ENCODE measurements at places on chromosomes 6 and 20.

DNA sequence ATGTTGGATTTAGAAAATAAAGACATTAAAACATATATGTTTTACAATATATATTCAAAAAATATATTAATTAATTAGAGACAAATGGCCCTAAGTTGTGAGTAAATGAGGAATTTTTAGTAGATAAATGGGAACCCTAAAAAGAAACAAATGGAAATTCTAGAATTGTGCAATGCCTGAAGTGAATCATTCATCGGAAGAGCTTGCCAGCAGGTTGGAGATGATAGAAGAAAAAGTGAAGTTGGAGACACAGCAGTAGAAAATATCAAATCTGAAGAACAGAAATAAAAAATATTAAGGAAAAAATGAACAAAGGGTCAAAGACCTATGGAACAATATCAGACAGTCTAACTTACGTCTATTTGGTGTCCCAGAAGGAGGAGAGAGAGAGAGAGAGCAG lies 109.4 kb upstream of the NEDD9 start:
- no peak for DNase-seq

- no peak for DNase-seq
These were observed 84.8 kb downstream of the BMP7 start for GRCh38 chr20:57181639-57182038.

- DNase-seq = no peak
These were observed 31.2 kb upstream of the RALGAPA2 start for GRCh38 chr20:20743511-20744169.

DNA sequence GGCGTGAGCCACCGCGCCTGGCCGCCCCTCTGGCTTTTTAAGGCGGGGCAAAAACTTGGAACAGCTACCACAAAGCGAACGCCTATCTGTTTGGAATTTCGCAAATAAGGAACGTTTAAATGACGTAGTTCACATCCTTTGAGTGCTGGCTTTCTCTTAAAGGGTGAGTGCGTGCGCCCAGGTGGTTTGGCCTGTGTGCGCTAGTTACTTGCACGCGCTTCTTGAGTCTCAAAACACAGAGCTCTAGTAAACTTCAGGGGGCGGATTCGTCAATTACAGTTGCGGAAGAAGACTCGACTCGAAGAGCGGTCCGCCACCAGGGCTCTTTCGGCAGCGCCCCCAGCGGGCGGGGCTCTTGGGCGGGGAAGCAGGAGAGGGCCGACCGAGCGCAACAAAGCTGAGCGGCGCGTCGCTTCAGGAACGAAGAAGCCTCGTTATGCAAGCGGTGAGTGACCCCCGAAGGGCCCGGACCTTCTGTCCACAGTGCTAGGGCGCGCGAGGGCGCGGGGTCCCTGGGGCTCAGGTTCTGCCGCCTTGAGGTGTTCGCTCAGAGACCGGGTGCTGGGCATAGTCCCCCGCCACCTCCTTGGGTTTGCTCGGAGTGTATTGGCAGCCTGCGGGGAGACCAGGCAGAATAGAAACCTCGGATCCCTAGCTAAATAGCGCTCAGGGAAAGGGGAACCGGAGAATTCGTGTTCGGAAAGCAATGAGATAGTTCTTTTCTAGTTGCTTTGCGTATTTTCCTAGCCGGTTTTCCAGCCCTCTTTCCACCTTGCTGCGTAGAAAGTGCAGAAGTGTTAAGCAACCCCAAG lies at the start of gene SYCP2L:
SYCP2L (plus strand) TSS at position 362 of the 812 bp plus-strand sequence; CDS start at position 437, 75 bp downstream.
- DNase-seq = no peak

GRCh38 chr6:108421366-108421765 lies 126.5 kb downstream of the AFG1L start:
- DNase-seq = no peak

DNA sequence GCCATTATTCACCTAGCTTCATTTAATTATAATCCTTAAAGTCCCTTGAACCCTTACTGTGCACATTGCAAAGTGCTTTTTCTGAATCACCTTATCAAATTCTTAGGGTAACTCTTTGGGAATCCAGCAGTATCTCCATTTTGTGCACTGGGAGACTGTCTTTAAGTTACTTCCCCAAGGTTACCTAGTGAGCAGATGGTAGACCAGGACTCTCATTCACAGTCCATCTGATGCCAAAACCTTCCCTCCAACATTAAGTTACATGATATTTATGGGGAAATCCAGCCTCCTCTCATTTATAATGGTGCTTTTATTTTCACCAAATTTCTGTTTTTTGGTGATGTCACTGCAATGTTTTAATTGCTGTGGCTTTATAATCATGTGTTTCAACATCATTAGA lies 75.7 kb downstream of the NCOA7 start:
- no peak for DNase-seq

DNA sequence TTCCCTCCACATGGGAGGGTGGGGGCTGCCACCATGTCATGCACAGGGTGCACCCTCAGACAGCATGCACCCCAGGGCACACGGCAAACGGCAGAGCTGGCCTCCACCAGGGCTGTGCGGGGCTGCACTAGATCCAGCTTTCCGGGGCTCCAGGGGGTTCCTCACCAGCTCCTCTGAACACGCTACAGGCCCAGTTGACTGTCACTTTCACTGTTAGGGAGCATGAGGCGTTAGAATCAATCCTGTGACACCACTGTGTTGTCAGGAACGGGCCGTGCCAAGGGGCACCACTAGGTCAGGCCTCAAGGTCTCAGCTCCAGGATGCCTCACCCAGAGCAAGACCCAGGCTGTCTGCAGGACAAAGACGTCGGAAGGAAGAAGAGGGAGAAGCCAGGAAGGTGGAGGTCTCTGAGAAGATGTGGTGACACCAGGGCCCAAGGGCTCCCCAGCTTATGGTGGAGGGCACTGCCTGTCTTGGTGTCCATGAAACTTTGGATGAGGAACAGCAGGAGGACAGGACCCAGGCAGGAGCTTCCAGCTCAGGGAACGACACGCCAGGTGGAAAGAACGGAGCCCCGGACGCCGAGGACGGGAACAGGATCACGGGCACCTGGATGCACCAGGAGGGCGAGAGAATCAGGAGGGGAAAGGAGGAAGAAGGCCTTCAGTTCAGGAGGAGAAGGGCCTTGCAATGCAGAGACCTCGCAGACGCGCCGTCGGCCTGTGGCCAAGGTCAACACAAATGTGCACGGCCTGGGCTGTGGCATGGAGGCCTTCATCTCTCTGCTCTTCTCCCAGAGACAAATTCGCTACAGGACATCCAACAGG lies 49.5 kb downstream of the YTHDF1 start:
- no peak for DNase-seq

GRCh38 chr20:17848249-17849048 lies 120.1 kb downstream of the SNX5 start:
- no peak for DNase-seq

- no peak for DNase-seq
These were observed 636.5 kb upstream of the CHD6 start for GRCh38 chr20:42254673-42255072.

Measured in stimulated activated CD4-positive, alpha-beta T cell treated with anti-CD3 and anti-CD28 coated beads, Interleukin-15, amount 100 ng/mL, for 1 hour (primary cell).